ENCODE measurements at places on chromosomes 12 and 14. TPM values are rescaled to one million over a fixed set of nuclear protein-coding genes. Genes with fewer than 3 reads are reported as not detected.

The CCDC177 gene
- not detected for polyA plus RNA-seq

The STAC3 gene
- 0.12 TPM for polyA plus RNA-seq

The DGLUCY gene
- polyA plus RNA-seq, result 14.3 TPM

GRCh38 chr12:13095266-13095995 is 8.0 kb downstream of the GSG1 start:
- no peak for DNase-seq

GRCh38 chr12:108333898-108334699 is 5.0 kb downstream of the CMKLR1 start:
- no peak for DNase-seq

GRCh38 chr14:103304706-103305105 is 29.3 kb upstream of the EIF5 start:
- DNase-seq, result no peak

GRCh38 chr14:24051789-24052655 is at the start of gene CARMIL3:
CARMIL3 (plus strand) TSS chr14:24052009; CDS start chr14:24052154, 145 bp downstream.
- no peak for DNase-seq

GRCh38 chr12:132137483-132138125 is 6.5 kb downstream of the DDX51 start:
- DNase-seq, result no peak

DNA sequence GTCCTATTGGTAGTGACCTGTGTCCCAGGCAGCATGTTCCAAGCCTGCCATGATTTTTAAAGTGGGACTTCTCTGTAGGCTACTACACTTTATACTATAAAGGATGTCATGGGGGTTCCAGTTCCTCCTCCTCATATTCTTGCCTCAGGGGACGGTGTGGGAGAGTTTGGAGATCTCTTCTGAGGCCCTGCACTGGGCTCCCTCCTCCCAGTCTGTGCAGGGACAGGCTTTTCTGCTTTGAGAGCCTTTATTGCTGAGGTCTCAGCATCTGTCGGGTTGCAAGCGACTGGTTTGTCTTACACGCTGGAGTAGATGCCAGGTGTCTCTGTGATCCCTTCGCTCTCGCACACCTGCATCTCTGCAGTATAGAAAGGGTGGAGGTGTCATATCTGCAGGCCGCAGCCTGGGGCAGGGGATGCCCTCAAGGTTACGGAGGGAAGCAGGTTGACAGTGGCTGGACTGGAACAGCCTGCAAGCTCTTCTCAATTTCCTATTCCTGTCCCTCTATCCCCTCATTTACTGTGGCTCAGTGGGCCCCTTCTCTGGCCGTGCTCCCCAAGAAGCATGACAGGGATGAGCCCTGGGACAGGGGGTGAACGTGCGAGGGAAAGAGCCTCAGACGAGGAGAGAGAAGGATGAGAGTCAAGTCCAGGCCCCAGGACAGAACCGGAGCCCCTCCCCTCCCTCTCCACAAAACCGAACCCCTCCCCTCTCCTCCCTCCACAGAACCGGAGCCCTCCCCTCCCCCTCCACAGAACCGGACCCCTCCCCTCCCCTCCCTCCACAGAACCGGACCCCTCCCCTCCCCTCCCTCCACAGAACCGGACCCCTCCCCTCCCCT is 51.3 kb downstream of the SLC6A12 start:
- DNase-seq, result no peak
